ENCODE measurements at places on chromosomes 16 and 17.

- DNase-seq: no peak
Measured at GRCh38 chr16:61726125-61726524, 310.1 kb downstream of the CDH8 start.

DNA sequence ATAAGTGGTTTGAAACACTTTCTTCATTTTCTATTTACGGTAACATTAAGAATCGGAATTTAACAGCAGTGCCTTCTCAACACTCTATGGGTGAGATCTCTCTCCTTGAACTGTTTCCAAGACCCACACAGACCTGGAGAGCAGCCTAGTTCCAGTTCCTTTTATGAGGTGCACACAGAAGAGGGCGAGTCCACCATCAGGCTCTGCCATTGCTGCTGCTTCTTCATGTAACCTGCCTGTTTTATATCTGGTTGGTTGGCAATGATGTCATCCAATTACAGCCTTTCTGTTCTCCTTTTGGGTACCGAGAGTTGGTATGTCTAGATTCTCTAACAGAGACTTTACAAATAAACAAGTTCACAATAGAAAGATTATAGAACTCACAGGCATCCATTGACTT is 225.7 kb downstream of the UTP18 start:
- DNase-seq: no peak

GRCh38 chr17:30347488-30347887 is 13.6 kb upstream of the TMIGD1 start:
- DNase-seq: no peak

DNA sequence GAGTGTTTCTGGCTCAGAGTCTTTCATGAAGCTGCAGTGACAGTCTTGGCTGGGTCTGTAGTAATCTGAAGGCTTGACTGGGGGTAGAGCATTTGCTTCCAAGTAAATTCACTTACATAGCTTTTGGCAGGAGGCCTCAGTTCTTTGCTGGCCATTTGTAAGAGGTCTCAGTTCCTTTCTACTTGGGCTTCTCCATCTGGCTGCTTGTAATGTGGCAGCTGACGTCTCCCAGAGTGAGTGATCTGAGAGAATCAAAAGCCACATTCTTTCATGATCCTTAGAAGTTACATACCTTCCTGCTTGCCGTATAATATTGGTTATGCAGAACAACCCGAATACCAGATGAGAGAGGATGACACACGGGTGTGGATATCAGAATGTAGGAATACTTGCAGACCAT is 39.8 kb downstream of the NF1 start:
- DNase-seq: no peak

DNA sequence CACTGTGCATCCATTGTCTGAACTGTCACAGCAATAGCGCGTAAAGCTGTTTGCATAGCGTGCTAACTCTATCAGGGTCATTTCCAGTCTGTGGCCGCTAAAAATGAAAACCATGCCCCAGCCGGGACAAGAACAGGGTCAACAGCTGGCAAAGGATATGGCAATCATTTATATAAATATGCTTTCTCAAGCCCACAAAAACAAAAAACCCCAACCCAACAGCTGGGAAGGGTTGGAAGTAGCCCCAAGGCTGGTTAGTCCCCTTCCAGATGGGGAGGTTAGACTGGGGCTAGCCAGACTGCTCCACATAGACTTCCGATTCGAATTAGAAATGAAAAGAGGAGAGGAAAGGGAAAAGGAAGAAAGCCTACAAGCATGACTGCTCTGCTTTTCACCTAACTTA is 203.3 kb upstream of the TBX2 start:
- no peak for DNase-seq

DNA sequence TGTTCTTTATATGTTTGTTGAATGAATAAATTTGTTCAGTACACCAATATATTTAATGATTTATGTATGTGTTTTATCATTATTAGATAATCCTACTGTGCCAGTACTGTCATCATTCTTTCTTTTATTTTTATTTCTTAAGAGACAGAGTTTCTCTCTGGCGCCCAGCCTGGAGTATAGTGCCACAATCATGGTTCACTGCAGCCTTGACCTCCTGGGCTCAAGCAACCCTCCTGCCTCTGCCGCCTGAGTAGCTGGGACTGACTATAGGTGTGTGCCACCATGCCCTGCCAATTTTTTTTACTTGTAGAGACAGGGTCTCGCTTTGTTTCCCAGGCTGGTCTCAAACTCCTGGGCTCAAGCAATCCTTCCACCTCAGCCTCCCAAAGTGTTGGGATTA is 41.8 kb downstream of the PAFAH1B1 start:
- DNase-seq: no peak

DNA sequence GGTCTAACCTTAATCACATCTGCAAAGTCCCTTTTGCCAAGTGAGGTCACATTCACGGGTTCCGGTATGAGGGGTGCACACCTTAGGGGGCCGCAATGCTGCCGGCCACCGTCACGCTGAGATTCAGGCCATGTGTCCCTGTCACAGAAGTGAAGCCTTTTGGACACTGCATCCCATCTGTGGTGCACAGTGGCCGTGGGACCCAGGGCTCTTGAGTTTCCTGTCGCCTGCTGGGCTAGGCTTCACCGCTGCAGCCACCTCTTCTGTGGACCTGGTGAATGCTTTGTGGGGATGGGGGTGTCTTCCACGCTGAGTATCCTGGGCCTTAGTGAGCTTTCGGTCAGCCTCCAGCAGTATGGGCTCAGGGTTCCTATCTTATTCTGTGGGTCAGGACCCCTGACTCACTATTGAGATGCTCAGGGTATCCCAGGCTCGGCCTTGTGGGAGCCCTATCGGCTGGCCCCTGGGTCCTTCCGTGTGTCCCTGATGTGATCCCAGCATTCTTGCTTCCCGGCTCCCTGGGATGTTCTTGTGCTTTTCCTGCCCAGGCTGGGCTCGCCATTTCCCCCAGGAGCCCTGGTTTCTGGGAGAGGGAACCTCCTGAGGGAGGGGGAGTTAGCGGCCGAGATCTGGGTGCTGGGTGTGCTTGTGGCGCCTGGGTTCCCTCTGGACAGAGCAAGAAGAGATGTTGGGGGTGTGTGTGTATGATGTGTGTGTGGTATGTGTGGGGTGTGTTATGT is 4.9 kb upstream of the SLC38A10 start:
- no peak for DNase-seq

DNA sequence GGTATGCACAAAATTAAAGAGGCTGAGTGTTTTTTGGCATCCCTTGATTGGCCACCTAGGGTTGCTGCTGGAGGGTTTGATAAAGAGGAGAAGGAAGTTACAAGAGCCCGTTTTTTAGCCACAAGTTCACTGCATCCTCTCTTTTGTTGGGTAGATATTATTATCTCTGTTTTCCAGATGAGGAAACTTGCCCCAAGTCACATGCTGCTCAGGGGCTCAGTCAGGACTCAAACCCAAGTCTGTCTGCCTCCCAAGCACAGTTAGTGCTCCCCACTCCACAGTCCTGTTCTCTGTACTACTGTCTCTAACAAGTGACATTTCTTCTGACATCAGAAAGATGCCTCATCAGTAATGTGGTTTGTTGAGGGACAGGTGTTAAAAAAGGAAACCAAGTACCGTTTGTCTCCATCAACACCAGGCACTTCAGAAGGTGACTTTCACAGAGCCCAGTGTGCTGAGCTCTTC is 1.4 kb downstream of the NT5M start:
- no peak for DNase-seq

DNA sequence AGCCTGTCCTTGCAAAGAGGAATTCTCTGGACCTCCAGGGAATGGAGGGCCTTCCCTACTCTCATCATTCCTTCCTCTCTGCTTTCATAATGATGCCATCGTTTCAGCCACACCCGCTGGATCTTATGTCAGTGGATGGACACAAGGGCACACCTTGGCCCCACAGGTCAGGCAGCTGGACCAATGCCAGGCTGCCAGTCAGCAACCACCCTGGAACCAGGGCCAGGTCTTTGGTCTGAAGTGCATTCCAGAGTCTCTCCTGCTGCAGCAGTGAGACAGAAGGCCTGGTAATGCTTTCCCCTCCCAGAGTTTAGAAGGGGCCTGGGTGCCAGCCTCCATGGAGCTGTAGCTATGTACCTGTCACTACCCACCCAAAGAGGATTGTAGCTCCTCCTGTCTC is 7.4 kb downstream of the C1QL1 start:
- DNase-seq: no peak

- no peak for DNase-seq
Measured at GRCh38 chr16:84223456-84223855, 16.4 kb downstream of the KCNG4 start.

DNA sequence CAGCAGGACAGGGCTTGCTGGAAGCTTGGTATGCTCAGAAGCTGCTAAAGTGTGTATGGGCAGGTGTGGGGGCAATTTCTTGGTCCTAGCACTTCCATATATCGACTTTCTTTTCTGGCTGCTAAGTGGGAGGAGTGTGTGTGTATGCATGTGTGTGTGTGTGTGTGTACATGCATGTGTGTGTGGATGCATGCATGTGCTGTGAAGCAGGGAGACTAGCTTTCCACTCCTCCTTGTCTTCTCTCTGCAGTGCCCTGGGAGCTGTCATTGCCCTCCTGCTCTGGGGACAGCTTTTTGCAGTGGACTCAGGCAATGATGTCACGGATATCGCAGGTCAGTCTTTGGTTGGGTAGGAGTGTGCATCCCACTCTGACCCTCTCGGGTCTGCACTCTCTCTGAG is 1.6 kb downstream of the HP start:
- DNase-seq: no peak

GRCh38 chr17:69246726-69247375 is 18.2 kb upstream of the ABCA10 start:
- peak; percentile 18 for DNase-seq

- DNase-seq: no peak
Measured at GRCh38 chr16:24477492-24477891, 61.9 kb upstream of the RBBP6 start.

DNA sequence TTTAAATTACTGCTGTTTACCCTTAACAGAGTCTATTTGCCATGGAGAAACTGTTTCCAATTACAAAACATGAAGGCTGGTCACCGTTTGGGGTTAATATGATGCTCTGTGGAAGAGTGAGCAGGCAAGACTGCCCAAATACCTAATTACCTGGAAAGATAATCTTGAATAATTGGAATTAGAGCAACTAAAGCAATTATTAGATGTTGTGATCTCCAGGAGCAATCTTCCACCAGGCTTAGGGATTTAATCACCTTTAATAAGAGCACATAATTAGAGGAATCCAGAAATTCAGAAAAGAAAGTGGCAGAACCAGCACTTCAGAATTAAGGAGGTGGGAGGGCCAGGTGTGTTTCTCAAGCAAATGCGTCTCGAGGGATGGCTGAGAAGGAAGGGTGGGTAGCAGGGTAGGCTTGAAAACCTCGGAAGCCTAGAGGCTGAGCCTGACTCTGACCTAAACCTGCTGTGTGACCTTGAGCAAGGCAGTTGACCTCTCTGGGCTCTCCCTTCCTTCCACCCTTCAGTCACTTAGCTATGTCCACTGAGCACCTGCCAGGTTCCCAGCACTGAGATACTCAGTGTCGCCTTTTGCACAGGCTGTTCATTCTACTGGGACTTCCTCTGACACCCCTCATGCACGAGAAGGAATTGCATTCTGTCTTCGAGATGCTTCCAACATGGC is 113.2 kb downstream of the GSG1L start:
- no peak for DNase-seq

DNA sequence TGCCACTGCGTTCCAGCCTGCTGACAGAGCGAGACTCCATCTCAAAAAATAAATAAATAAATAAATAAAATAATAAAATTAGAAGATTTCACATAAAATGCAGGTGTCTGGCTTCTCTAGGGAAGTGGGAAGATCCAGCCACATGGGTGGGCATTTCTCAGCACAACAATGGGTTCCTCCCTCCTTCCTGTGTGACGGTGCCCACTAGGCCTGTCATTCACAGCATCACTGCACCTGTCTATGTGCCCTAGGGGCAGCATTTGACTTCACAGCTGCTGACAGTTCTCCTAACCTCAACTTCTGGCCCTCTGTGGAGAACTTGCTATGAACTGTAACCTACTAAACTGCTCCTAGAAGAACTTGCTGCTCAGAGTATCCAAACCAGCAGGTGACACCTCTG is 3.0 kb downstream of the ABHD15 start:
- no peak for DNase-seq

DNA sequence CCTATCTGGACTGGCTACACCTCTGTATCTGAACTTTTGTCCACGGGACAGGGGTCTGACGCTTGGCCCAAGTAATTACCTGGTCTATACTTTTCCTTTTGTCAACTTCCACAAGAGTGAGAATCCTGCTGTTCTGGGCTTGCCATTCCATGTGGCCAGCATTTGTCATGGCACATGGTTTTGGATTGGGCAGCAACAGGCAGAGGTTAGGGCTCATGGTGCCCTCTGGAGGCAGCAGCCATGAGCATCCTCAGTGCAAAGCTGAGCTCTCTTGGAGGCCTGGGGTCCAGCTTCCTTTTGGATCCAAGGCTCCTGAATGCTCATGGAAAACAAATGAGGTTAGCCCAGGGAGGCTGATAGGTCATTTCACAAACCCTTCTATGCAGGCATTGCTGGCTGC is 7.5 kb upstream of the EDC4 start:
- DNase-seq: no peak

- no peak for DNase-seq
Measured at GRCh38 chr16:78866521-78866920, 734.0 kb downstream of the MAF start.

GRCh38 chr16:82340531-82340930 is 170.5 kb upstream of the MPHOSPH6 start:
- no peak for DNase-seq

DNA sequence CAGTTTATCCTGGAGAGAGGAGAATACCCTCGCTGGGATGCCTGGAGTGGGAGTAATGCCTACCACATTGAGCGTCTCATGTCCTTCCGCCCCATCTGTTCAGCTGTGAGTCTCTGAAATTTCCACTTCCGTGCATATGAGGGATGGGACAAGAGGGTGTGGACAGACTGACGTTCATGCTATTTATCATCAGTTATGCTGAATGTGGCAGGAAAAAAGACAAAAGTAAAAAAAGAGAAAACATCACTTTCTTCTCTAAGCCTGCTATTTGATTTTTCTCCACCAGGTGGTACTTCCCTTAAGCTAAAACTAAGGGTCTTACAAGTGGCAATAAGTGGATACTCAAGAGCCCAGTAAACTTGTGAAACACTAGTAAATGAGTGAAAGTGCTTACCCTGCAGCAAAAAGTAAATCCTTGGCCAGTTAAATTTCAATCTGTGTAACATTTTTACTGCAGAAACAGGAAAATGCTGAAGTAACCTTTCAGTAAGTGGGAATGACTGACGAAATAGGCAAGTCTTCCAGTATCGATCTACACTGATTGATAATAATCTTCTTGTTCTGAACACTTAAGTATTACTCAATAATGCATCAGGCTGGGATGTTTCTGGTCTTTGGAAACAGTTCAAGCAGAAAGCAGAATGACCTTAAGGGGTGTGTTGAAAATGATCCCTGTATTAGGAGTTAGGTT is 5.6 kb downstream of the CRYBA1 start:
- DNase-seq: no peak

GRCh38 chr17:7838090-7839075 is 4.4 kb downstream of the KDM6B start:
- DNase-seq: peak; percentile 58

All from NCI-H1105 (cell line).